ENCODE measurements at places on chromosomes 2 and 18. TPM values are rescaled to one million over a fixed set of nuclear protein-coding genes. Genes with fewer than 3 reads are reported as not detected.

DNA sequence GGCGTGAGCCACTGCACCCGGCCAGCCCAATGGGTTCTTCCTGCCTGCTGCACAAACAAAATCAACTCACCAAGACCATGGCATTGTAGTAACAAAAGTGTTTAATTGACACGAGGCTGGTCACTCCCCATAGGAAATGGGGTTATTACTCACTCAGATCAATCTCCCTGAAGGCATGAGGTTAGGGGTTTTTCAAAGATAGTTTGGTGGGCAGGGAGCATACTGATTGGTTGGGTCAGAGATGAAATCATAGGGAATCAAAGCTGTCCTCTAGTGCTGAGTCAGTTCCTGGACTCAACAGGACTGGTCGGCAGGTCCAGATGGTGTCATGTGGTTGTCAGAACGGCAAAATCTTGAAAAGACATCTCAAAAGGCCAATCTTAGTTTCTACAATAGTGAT lies 122.1 kb downstream of the TMEM17 start:
- DNase-seq, result no peak

- no peak for DNase-seq
These were observed 192.9 kb downstream of the NCK2 start for GRCh38 chr2:105937498-105938097.

DNA sequence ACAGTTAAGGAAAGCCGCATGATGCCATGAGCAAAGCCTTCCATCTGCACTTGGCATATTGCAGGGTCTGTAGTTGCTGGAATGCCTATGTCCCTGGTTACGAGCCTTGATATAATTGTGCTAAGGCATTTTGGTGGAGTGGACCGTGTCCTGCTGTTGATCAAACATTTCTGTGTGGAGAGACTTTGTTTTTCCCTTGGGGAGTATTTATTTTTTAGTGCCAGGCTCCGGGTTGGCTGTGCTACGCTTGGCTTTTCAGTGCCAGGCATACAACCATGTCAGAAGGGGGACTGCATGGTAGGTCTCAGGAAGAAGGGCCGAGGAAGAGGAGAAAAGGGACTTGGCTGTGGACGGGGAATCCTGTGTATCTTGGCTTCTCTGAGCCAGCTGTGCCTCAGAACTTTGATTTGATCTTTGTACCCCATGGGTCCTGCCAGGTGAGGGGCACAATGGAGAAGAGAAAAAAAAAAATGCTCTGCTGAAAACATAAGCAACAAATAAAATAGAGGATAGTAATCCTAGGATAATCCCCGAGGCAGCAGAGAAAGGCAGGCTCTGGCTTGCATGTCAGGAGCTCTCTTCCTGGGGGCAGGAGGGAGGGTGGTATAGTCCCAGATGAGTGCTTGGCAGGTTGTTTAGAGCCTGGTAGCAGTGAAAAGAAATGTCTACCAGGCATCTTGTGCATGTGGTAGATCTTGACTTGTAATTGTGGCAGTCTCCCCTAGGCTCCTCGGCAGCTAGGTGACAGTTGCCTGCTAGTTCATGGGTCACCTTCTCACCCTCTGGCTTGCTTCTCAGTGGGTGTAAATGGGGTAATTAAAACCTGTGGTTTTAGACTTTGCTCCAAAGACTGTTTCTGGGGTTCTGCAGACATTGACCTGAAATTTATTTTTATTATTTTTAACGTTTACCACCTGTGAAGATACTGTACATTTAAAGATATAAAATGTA lies 233.0 kb downstream of the NEDD4L start:
- DNase-seq, result no peak

- no peak for DNase-seq
These were observed 17.7 kb upstream of the HNRNPLL start for GRCh38 chr2:38620282-38620977.

DNA sequence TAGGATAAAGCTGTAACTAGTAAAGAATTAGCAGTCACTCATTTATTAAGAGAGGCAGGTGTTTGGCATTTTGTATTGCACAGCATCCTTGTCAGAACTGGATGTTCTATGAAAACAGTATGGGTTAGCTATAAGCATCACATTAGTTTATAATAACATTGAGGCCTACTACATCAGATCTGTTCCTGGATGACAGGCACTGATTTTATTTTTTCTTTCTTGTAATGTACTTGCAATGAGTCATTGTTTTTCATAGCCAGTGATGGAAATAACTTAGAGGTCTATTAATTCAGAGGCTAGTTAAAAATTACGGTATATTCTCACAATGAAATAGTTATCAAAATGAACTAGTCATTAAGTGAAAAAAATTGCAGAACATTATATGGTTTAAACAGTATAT lies 13.0 kb upstream of the RMDN2 start:
- DNase-seq, result no peak

DNA sequence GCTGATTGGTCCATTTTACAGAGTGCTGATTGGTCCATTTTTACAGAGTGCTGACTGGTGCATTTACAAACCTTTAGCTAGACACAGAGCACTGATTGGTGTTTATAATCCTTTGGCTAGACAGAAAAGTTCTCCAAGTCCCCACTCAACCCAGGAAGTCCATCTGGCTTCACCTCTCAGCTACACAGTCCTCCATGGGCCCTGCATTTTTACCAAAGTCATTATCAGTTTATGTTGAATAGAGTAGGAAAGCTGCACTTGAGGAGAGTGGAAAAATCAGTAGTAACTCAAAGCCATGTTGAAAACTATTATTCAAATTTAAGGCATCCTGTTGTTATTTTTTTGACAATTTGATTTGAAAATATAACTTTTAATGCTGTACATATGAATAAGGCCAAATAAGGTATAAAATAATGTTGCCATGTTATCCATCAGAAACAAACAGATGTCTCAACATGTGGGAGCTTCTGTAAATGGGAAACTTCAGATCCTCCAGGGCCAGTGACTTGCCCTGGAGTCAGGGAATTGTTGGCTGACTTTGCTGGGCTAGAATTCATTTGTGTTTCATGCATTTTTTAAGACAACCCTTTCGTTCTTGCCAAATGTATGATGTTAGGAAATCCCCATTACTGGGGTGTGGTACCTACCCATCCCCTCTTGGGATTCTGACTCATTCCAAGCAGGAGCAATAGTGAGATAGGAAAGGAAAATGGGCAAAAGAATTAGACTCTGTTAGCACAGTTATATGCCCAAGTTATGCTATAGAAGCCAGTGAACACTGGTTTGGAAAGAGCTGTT lies 37.8 kb upstream of the CCDC195 start:
- DNase-seq, result no peak

DNA sequence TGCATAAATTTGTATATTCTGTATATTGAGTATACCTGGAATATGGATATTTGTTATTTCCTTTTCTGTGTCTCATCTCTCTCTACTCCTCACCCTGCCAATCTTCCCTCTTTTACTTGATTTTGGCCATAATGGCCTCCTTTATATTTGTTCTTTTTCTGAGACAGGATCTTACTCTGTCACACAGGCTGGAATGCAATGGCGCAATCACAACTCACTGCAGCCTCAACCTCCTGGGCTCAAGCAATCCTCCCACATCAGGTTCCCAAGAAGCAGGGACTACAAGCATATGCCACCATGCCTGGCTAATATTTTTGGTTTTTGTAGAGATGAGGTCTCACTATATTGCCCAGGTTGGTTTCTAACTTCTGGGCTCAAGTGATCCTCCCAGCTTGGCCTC lies 30.5 kb downstream of the PREPL start:
- DNase-seq, result no peak

DNA sequence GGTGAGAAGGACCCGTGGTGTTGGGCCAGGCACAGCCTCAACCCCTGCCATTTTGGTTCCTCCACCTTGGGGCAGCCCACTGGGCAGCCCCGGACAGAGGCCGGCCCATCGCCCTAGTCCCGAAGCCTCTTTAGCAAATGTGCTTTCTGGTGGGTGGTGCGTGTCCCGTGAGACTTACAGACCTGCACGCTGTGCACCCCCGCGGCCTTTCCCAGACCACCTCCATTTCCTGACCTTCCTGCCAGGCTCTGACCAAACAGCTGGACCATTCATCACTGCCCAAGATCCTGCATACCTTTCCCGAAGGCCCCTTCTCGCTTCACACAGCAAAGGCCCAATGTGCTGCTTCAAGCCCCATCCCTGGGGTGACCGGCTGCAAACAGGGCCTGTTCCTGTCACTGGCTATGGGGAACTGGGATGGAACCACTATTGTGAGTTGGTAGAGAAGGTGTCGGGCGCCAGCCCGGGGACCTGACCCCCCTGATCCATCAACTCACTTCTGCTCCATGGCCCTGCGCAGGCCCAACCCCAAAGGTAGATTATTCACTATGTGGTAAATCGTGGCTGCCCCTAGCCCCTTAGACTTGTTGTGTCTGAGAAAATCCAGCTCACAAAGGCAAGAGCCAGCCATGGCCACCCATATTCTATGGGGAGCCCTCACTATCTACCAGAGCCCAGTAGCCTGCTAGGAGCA lies 341.0 kb downstream of the EIPR1 start:
- no peak for DNase-seq

DNA sequence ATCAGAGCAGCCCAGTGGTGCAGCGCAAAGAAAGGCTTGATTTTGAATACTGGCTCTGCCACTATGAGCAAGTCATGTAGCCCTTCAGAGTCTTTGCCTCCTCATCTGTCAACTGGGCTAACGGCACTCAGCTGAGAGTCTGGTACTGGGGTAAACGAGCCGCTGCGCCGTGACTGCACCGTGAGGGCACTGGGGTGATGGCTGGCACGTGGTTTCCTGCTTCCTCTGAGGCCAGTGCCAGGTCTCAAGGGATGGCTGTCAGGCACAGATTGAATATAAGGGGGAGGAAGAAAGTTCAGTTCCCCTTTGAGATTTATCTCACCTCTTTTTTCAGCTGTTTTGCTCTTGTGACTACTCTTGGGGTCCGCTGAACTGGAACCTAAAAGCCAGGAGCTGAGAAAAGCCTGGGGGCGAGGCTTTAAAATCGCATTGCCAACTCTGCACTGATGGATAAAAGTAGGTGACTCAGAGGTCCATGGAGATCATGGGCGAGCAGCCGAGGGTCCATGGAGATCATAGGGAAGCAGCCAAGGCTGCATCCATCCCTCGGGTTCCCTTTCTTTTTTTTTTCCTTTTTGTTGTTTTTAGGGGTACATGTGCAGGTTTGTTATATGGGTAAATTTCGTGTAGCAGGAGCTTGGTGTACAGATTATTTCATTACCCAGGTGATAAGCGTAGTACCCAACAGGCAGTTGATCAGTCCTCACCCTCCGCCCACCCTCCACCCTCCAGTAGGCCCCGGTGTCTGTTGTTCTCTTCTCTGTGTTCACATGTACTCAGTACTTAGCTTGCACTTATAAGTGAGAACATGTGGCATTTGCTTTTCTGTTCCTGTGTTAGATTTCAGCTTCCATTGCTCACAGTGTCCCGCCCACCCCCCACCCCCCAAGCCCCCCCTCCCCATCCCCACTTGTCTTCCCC lies 114.3 kb downstream of the SPP2 start:
- no peak for DNase-seq

GRCh38 chr2:42721898-42722297 lies 42.0 kb downstream of the OXER1 start:
- DNase-seq, result no peak

- no peak for DNase-seq
These were observed 14.5 kb upstream of the SIX3 start for GRCh38 chr2:44926957-44927356.

GRCh38 chr2:1254662-1255343 lies 158.5 kb upstream of the TPO start:
- DNase-seq, result no peak

GRCh38 chr18:58714259-58714658 lies 43.0 kb downstream of the MALT1 start:
- no peak for DNase-seq

- no peak for DNase-seq
These were observed 21.2 kb downstream of the CLUL1 start for GRCh38 chr18:617970-618504.

DNA sequence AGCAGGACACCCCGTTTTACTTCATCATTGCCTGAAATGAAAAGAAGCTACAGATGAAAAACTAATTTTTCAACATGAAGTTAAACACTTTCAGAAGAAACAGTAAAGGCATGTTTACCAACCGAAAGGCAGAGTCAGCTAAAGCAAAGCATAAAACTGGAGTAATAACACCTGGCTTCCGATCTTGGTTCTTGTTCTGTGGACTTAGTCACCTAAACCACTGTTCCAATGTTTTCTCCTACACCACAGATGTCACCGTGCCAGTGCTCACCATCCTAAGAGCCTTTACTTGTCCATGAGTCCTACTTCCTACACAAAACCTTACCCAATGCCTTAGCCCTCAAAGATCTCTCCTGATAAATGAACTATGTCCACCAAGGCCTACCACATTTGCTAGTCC lies 13.5 kb downstream of the MCM6 start:
- no peak for DNase-seq

DNA sequence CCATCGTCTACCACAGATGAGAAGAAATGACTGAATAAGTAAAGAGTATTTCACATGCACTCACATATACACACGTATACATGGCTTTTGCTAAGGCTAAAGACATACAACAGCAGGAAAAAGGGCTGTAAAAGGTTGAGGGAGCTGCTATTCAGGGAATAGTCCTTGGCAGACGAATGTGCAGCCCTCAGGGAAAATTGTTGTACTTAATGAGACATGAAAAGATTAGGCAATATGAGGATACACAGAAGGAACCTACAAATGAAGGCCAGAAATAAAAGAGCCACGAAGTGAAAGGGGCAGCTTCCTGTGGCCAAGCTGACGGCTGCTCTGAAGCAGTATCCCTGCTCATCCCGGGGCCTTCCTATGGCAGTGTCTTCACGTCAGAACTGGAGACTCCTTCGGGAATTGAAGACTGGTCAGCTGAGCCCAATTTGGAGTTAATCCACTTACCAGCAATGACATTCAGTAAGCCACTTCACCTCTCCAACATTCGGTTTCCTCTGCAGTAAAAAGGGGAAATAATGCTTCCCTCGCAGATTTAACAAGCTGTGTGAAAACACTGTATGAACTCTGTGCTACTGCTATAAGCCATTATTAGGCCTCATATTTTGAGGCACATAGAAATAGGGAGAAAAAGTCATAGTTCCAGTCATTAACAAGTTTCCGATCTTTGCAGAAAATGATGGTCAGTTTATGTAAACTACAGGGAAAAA lies 221.8 kb downstream of the STK39 start:
- no peak for DNase-seq

DNA sequence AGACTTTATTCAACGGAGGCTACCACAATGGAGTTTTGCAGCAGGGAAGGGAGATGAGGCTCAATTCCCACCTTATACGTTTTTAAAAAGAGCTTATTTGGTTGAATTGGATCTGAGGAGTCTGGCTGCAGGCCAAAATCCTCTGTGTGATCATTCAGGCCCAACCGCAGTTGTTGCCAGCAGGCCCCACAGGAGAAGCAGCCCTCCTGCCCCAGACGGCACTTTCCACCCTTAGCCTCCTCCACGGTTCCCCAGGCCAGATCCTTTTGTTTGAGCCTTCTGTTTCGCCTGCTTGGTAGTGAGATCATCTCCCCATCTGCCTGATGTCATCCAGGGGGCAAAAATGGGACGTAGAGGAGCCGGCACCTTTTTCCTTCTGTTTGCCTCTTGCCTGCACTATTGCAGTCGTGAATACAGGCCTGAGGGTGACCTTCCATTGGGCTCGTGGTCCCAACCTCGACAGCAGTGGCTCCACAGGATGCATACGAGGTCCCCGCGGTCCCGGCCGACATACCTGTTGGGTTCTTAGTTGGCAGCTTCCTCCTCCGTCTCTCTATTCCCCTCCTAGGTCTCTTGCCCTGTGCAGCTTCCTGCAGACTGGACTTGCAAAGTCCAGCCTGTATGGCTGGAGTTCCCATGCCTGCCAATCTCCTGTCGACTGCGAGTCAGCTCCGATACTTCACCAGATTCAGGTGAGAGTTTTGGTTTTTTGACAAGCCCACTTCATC lies 9.3 kb upstream of the GPR35 start:
- no peak for DNase-seq

The STAT1 gene
- 118 TPM for polyA plus RNA-seq

The RSAD2 gene
- 3.1 TPM for polyA plus RNA-seq
